LHCN-M2 (cell line): ENCODE measurements at places on chromosomes 16 and 17. TPM values are rescaled to one million over a fixed set of nuclear protein-coding genes. Genes with fewer than 3 reads are reported as not detected.

DNA sequence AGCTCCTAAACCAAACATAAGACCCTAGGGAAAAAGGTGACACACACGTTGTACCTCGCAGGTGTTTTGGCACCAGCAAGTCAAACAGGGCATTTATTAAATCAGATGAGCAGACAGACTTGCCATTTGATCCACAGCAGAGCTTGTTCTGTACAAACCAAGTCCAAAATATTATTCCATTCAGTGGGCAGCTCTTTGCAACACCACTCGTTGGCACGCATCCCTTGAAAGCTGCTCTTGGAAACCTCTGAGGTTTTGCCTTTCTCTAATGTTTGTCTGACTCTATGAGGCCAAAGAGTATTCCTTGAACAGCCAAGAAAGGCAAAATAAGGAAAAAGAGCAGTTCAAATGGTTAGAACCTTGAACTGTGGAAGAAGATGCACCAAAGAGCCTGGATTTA is 12.7 kb downstream of the TMEM100 start:
- DNase-seq: no peak

- DNase-seq: no peak
Measured at GRCh38 chr16:24511792-24512191, 27.6 kb upstream of the RBBP6 start.

DNA sequence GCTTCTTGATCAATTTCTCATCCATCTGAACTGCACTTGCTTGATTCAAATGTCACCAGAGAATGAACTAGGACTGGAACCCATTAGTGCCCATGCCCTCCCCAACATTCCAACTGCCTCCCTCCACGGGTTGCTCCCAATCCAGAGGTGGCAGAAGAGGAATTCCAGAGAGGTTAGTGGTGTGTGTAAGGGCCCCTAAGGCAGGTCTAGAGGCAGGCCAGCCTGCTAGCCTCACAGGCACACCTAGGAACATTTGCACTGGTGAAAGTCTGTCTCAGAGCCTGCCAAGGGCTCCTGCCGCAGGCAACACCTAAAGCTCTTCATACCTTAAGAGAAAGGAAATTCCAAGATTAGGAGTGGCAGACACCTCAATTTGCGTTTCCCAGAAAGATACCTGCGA is 21.2 kb upstream of the CMTM4 start:
- DNase-seq: no peak

GRCh38 chr16:55574811-55575210 is 8.3 kb downstream of the CAPNS2 start:
- DNase-seq: no peak

- DNase-seq: no peak
Measured at GRCh38 chr17:36840796-36841195, 96.5 kb upstream of the LHX1 start.

DNA sequence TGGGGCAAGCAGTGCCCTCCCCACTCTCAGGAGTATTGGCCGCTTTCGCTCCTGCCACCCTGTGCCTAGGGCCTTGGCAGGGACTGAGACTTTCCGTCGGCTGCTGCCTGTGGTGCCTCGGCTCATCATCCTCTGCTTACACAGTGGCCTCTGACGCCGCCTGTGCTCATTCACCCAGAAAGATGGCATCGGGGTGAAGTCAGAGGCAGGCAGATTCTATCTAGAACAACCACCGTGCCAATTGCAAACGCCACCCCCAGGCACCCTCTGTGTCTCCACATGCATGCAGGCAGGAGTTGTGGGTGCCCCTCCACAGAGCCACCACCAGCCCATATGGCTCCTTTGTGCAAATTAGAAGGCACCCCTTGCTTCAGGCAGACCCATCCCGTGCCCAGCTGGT is 154.2 kb upstream of the GSE1 start:
- DNase-seq: no peak

DNA sequence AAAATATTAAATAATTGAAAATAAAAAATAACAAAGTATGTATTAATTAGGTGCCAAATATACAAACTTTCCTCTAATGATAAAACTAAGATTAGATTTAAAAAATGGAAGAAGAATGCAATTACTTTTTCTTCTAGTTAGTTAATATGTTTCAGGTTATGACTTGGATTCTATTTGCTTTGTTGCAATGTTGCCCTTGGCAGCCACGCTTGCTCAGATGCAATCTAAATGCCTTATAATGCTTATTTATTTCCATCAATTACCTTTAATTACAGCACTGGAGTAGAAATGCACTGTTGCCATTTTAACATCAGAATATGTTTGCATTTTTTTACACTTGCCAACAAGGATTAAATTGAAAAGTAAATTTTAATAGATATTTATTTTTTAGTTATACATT is 263.9 kb downstream of the CNTNAP4 start:
- no peak for DNase-seq

Gene NEUROD2
- total RNA-seq: not detected in 2 replicates

DNA sequence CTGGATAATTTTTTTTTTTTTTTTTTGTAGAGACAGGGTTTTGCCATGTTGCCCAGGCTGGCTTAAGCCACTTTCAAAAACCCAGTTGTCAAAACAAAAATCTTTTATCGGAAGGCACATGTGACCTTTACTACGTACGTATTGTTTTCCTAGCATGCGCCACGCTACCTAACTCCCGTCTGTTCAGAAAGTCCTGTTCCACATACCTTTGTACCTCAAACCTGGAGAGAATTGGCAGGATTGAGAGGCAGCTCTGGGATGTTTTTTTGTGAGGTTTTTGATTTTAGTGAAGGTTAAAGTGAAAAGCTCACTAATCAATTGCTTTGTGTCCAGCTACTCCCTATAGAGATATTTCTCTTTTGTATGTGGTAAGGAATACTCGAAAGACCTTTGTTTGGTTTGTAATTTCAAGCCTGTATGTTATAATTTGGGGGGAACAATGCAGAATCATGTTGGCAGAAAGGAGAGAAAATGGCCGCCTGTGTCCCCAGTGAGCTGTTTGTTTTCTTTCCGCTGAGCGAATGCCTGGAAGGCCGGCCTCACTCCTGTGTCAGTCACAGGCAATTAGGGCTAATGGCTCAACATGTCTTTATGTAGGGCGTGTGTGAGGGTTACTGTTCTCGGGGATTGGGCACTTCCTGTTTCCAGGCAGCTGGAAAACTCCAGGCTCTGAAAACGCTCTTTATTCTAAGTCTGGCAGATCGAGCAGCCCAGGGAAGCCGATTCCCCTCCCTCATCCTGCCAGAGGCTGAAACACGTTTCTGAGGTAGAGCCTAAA is 60.8 kb upstream of the CLEC18A start:
- DNase-seq: no peak

DNA sequence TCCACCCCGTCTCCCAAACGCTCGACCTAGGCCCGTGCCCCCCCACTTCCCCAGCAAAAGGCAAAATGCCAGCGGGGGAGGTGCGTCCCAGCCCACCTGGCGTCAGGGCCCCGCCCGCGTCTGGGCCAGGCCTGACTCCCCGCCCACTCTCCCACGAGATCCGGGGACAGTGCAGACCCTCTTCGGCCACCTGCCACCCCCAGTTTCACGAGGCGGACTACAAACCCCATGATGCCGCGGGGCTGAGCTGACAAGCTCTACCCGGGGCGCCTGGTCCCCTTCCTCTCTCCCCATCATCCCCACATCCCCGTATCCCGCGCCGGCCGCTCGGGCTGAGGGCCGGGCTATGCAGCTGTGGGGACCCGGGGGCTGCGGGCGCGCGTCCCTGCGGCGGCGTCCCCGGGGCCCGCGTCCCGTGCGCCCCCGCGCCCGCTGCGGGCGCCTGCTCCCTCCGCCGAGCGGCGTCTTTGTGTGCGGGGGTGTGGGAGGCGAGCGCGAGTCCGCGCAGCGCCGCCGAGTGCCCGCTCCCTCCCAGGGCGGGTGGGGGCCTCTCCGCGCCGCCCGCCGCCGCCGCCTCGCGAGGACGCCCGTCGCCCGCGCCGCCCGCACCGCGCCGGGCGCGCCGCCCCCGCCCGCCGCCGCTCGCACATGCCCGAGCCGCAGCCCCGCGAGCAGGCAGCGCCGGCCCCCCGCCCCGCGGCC is at the start of gene ANKRD13B:
TSS of gene ANKRD13B (plus strand) at position 283 of the 702 bp plus-strand sequence. CDS start 490 bp downstream, outside the sequence.
- DNase-seq: peak; percentile 26

DNA sequence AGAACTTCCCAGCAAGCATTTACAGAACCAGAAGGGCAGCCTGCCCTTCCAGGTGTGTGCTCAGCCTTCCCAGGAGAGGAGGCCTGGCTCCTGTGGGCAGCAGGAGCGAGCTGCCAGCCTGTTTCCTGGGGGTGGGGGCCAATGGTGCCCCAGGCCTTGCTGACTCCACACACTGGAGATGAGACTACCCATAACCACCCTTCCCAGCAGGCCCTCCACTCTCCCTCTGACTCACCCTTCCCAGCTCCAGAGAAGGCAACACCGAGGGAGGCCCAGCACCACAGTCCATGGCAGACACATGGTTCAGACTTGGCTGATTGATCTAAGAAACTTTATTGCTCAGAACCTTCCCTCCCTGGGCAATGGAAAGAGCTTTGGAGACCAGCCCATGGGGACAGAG is 1.8 kb upstream of the PRSS53 start:
- no peak for DNase-seq

DNA sequence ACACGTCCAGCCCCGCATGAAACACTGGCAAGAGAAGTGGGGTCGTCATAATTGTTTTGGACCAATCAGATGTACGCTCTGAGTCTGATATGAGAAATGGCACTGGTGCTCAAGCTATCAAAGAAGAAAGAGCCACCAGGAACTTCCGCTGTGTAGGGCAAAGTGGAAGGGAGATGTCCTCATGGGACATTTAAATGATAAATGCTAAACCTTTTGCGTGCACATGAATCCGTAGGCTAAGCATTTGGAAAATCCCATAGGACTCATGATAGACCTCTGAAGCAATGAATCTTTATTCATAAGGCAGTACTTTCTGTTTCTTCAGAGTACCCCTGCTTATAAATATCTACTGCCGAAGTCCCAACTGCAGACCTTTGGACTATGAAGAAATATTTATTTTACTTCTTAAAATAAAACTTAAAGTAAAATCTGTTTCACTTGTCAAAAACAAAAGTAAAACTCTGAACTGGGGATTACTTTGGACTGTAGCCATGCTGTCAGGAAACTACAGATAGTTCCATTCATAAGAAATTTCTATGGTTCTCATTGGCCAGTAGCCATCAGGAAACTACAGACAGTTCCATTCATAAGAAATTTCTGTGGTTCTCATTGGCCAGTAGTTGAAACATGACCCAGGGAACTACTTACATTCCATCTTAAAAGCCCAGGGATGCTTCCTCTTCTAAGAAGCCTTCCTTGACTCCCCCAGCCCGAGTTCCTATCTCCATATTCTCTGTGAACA is 335.1 kb downstream of the HS3ST4 start:
- no peak for DNase-seq

Gene THOC6
- total RNA-seq: 18.0 and 18.7 TPM in 2 replicates

DNA sequence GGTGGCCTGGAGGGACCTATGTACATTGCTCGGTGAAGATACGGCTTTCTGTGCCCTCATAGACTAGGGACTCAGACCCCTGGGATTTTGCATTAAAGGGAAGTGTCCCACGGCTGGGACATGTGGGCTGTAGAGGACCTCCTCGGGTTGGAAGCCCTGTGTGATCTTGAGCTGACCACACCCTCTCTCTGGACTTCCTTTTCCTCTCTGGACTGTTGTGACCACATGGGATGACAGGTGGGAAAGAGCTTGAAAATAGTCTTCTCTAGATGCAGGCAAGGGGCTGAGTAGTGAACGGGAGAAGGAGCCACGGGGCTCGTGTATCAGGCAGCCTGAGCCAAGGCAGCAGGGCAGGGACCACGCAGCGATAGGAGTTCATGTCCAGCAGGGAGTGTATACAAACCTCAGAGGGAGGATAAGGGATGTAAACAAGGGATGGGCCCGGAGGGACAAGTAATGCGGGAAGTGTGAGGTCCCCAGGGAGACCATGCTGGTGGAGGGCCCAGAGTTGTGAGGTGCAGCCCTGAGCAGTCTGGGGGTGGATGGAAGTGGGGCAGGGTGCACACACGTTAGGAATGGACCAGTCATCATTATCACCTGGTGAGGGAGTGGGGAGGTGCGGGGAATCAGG is 4.5 kb upstream of the SLC4A1 start:
- peak; percentile 13 for DNase-seq

DNA sequence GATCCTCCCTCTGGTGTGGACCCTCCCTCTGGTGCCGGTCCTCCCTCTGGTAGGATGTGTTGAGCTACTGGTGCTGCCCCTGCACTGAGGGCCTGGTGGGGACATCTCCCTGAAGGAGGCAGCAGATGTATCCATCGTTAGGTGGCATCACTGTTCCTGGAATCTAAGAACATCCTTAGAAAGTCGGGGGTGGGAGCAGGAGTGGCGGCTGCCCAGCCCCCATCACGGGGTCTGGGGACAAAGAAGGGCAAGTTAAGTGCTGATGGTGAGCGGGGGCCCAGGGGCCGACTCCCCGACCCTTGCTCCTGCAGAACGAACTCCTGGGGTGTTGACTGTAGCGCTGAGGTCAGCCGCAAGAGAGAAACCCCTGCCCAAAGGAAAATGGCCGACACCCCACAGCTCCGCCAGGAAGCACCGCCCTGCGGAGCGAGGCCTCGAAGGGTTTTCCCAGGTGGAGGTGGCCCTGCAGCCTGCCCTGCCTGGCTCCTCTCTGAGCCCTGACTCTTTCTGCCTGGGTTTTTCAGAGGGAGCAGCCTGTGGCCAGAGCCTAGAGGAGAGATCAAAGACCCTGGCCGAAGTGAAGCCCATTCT is 5.5 kb downstream of the CTU2 start:
- DNase-seq: no peak
